Panc1 (cell line): ENCODE measurements at places on chromosomes 1 and 21.

DNA sequence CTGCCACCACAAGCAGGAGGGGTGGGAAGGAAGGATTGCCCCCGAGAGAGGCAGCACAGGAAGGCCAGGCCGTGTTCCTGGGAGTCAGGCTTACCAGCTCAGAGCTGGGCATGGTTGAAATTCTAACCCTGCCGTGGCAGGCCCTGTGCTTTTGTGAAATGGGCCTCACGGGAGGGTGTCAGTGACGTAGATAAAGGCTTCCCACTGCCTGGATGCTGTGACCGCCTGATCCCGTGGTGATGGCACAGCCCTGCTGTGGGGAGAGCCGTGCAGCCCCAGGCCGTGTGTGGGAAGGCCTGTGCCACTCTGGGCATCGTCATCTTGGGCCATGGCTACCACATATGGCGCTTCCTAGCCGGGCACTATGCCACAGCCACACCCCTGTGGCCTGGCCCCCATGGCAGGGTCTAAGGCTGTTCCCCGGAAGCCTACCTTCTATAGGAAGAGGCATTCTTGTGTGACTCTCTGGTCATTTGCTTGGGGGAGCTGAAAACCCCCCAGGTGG is 161.3 kb downstream of the PCBP3 start:
- H3K36me3 ChIP-seq: no peaks in the 10 kb centered on the region
- no peak overlapping the region for H3K4me3 ChIP-seq
- no peaks in the 10 kb centered on the region for H3K4me1 ChIP-seq
- no peaks in the 10 kb centered on the region for H3K27me3 ChIP-seq

DNA sequence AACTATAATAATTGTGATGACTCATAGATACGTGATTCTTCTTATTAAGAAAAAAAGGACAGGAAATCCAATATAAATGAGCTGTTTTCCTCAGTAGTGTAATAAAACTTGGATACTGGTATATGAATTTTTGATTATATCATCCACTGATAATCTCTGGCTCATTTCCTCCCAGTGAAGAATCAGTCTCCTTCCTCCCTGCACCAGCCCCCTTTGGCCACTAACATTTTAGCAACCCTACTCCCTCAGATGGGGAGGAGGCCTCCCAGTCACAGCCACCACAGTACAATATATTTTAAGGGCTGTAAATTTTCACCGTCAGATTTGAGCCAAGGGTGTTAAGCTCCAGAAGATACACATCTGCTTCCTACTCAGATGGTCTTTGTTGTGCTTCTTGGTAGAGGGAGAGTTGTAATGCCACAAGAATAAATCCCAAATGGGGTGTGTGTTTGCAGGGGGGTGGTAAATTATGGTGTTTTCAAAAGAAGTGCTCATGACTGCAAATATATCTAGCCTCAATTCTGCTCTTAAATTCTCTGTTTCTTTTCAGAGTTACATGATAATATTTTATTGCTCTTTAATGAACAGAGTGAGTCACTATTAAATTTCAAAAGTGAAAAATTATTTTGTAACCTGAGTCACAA is 153.5 kb downstream of the HLX start:
- H3K36me3 ChIP-seq: no peaks in the 10 kb centered on the region
- H3K4me1 ChIP-seq: no peaks in the 10 kb centered on the region
- H3K27me3 ChIP-seq: no peaks in the 10 kb centered on the region
- no peak overlapping the region for H3K27ac ChIP-seq
- DNase-seq: no peak
- no peak overlapping the region for H3K4me3 ChIP-seq

DNA sequence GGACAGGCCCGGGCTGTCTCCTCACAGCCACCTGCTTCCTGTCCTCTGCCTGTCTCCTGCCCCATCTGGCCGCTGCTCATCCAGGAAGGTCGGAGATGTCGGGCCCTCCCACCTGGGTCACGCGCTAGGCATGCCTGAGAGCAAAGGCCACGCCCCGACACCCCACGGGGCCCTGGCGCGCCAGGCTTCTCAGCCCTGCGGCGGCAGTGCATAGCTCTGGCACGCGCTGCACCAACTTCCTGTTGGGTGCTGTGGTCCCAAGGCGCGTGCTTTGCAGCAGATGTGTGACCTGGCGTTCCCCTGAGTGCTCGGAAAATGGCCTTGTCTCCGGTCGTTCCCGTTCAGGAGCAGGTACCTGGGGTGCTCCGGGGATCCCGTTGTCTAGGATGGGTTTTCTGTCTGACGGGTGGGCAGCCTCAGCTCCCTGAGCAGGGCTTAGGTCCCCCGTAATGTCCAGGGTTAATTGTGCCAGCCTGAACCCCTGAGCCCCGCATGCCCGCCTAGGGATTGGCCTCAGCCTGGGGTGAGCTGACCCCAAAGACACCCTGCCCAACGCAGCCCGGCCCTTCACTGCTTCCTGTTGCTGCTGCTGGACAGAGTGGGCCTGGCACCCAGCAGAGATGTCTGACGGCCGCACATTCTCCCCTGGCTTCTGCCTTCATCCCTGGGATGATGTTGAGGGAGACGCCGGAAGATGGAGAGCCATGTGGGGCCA is 19.4 kb upstream of the KCNAB2 start:
- peak overlapping the region; percentile 39 for H3K4me3 ChIP-seq
- H3K27me3 ChIP-seq: no peaks in the 10 kb centered on the region
- peak; percentile 36 for DNase-seq
- peak overlapping the region; percentile 77 for H3K27ac ChIP-seq
- peaks cover 21% of the 10 kb centered on the region for H3K4me1 ChIP-seq

DNA sequence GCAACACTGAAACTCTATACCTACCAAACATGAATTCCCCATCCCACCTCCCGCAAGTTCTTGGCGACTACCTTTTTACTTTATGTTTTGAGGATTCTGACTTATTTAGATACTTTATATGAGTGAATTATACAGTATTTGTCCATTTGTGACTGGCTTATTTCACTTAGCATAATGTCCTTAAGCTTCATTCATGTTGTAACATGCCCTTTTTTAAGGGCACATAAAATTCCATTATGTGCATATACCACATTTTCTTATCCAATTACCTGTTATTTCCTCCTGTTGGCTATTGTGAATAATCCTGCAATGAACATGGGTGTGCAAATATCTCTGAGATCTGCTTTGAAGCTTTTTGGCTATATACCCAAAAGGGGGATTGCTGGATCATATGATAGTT is 22.0 kb upstream of the CHIT1 start:
- H3K27me3 ChIP-seq: peaks cover 18% of the 10 kb centered on the region; the same call in 1 of the 2 replicates
- H3K36me3 ChIP-seq: no peaks in the 10 kb centered on the region
- no peak overlapping the region for H3K4me3 ChIP-seq
- DNase-seq: no peak
- H3K4me1 ChIP-seq: no peaks in the 10 kb centered on the region

- H3K4me3 ChIP-seq: no peak overlapping the region
- H3K4me1 ChIP-seq: peaks cover 6% of the 10 kb centered on the region; the same call in 1 of the 2 replicates
- DNase-seq: no peak
- H3K27ac ChIP-seq: no peak overlapping the region
- H3K27me3 ChIP-seq: no peaks in the 10 kb centered on the region
Observed at GRCh38 chr1:109543283-109543987, 3.8 kb downstream of the GPR61 start.

GRCh38 chr1:17582124-17582774 is 42.8 kb downstream of the ARHGEF10L start:
- H3K27me3 ChIP-seq: no peaks in the 10 kb centered on the region
- no peak overlapping the region for H3K4me3 ChIP-seq
- no peak for DNase-seq
- no peaks in the 10 kb centered on the region for H3K36me3 ChIP-seq
- no peak overlapping the region for H3K27ac ChIP-seq

DNA sequence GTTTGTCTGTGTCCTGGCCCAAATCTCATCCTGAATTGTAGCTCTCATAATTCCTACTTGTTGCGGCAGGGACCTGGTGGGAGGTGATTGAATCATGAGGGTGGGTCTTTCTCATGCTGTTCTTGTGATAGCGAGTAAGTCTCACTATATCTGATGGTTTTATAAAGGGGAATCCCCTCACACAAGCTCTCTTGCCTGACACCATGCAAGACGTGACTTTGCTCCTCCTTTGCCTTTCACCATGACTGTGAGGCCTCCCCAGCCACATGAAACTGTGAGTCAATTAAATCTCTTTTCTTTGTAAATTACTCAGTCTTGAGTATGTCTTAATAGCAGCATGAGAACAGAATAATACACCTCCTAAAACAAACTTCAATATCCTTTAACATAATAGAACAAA is 1065.6 kb downstream of the PLA2G4A start:
- no peak for DNase-seq
- no peaks in the 10 kb centered on the region for H3K27me3 ChIP-seq
- H3K36me3 ChIP-seq: no peaks in the 10 kb centered on the region
- no peak overlapping the region for H3K4me3 ChIP-seq
- no peaks in the 10 kb centered on the region for H3K4me1 ChIP-seq
- no peak overlapping the region for H3K27ac ChIP-seq

GRCh38 chr1:8091691-8092090 is 65.6 kb upstream of the ERRFI1 start:
- no peak for DNase-seq
- H3K27me3 ChIP-seq: no peaks in the 10 kb centered on the region
- no peaks in the 10 kb centered on the region for H3K36me3 ChIP-seq
- peak overlapping the region; percentile 100 for H3K27ac ChIP-seq
- peaks cover 58% of the 10 kb centered on the region for H3K4me1 ChIP-seq

DNA sequence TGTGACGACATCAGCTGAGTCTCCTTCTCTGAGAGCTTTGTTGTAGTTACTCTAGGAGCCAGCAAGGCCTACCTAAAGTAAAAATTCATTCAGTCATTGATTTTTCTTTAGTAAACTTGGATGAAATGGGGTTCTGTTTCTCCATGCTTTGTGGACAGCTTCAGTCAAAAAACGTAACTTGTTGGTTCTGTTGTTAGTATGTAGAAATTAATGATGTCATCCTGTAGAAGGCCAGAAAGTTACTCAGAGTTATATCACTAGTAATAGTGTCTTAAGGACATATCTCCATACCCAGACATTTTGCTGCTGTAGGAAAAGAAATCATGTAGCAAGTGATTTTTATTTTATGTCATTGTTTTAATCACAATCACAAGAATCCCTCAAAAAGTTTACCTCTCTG is 43.0 kb downstream of the KDM1A start:
- H3K27ac ChIP-seq: no peak overlapping the region
- H3K36me3 ChIP-seq: peaks cover 19% of the 10 kb centered on the region
- H3K4me1 ChIP-seq: no peaks in the 10 kb centered on the region
- no peak overlapping the region for H3K4me3 ChIP-seq
- no peaks in the 10 kb centered on the region for H3K27me3 ChIP-seq
- DNase-seq: no peak

DNA sequence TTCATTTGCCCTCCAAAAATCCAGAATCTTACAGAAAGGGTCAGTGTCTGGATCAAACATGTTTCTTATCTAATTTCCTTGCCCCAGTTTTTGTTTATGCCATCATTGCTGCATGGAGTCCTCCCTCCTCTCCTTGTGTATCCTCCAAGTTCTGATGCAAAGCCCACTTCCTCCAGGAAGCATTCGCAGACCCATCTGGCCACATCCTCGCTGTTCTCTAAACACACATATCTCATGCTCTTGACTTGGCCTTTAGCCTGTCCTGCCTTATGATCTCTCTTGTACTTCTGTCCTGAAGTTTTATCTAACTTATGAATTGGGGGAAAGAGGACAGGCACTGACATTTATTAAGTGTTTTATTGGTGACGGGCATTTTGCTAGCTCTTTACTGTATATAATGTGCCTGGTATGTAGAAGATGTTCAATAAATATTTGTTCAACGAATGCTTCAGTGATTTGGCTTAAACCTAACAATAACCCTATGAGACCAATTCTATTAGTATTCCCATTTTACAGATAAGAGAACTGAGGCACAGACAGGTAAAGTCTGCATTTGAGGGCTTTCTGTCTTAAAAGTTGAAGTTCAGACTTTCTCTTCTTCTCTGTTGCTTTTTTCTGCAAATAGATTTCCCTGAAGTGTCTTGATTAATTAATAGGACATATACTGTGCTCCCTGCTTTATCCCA is 19.2 kb upstream of the ID3 start:
- no peak overlapping the region for H3K27ac ChIP-seq
- H3K27me3 ChIP-seq: no peaks in the 10 kb centered on the region
- peaks cover 17% of the 10 kb centered on the region for H3K4me1 ChIP-seq

- peaks cover 50% of the 10 kb centered on the region for H3K4me1 ChIP-seq
- H3K27me3 ChIP-seq: no peaks in the 10 kb centered on the region
- no peak for DNase-seq
- H3K27ac ChIP-seq: peak within 1 kb of the TSS; percentile 95
Observed at GRCh38 chr1:8817412-8818324, at the start of gene RERE. Gene RERE, minus strand, starts transcription at chr1:8817640.

- no peak overlapping the region for H3K27ac ChIP-seq
- no peaks in the 10 kb centered on the region for H3K27me3 ChIP-seq
- no peak for DNase-seq
- no peaks in the 10 kb centered on the region for H3K4me1 ChIP-seq
Observed at GRCh38 chr1:191222206-191222605, 744.5 kb upstream of the BRINP3 start.

DNA sequence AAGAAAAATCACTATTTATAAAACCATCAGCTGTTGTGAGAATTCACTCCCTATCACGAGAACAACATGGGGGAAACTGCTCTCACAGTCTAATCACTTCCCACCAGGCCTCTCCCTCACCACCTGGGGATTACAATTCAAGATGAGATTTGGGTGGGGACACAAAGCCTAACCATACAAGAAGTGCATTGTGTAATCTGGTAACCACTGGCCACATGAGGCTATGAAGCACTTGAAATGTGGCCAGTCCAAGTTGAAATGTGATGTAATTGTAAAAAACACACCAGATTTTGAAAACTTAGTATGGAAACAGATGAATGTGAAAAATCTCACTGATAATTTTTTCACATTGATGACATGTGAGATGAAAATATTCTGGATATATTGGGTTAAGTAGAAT is 293.8 kb downstream of the TTLL7 start:
- H3K4me3 ChIP-seq: no peak overlapping the region
- no peaks in the 10 kb centered on the region for H3K27me3 ChIP-seq
- DNase-seq: no peak
- no peak overlapping the region for H3K27ac ChIP-seq
- H3K4me1 ChIP-seq: no peaks in the 10 kb centered on the region

GRCh38 chr1:232641507-232641906 is 11.6 kb upstream of the SIPA1L2 start:
- H3K36me3 ChIP-seq: no peaks in the 10 kb centered on the region
- H3K4me3 ChIP-seq: no peak overlapping the region
- H3K4me1 ChIP-seq: no peaks in the 10 kb centered on the region
- no peak for DNase-seq
- H3K27ac ChIP-seq: no peak overlapping the region
- peaks cover 2% of the 10 kb centered on the region; the same call in 1 of the 2 replicates for H3K27me3 ChIP-seq

GRCh38 chr1:6596351-6596750 is 6.3 kb downstream of the KLHL21 start:
- no peak overlapping the region for H3K4me3 ChIP-seq
- H3K27ac ChIP-seq: no peak overlapping the region
- peaks cover 16% of the 10 kb centered on the region for H3K4me1 ChIP-seq
- no peak for DNase-seq

DNA sequence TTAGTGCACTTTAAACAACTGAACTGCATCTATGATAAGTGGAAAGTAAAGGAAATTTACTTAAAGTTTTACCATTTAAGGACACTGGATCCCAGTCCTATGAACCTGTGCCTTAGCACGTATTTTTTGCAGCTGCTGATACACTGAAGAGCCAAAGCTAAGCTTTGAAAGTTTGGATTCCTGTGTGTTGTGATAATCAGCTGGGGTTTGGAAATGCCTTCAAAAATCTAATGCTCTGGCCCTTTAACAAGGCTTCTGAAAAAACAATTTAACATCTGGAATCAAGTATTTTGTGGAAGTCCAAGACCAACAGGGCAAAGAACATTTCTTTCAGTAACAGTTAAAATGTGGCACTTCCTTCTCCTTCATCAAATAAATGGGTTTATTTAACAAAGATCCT is 51.8 kb downstream of the DDAH1 start:
- peaks cover 18% of the 10 kb centered on the region; the same call in 1 of the 2 replicates for H3K4me1 ChIP-seq
- no peak for DNase-seq
- no peaks in the 10 kb centered on the region for H3K27me3 ChIP-seq
- no peaks in the 10 kb centered on the region for H3K36me3 ChIP-seq
- H3K27ac ChIP-seq: no peak overlapping the region
